NCI-H82 (cell line): ENCODE measurements at places on chromosomes 6 and 20.

DNA sequence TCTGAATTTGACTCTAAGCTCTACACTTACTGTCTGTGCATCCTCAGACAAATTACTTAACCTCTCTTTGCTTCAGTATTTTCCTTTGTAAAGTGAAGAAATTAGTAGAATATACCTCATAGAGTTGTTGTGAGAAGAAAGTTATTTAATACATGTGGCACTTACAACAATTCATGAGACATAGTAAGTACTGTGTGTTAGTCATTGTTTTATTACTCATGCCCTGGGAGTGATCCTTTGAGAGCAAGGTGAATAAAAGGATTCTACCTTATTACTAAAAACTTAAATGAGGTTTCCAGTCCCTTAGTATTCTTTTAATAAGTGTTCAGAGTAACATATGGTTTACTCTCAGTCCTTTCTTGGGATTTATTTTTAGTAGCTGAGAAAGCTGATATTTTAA, 233.6 kb upstream of the MAP3K7 start:
- DNase-seq, result no peak

- DNase-seq, result no peak
These were observed 61.8 kb upstream of the NEDD9 start for GRCh38 chr6:11294228-11294627.

GRCh38 chr6:38149531-38149930, 330.0 kb downstream of the ZFAND3 start:
- DNase-seq, result peak; percentile 93

DNA sequence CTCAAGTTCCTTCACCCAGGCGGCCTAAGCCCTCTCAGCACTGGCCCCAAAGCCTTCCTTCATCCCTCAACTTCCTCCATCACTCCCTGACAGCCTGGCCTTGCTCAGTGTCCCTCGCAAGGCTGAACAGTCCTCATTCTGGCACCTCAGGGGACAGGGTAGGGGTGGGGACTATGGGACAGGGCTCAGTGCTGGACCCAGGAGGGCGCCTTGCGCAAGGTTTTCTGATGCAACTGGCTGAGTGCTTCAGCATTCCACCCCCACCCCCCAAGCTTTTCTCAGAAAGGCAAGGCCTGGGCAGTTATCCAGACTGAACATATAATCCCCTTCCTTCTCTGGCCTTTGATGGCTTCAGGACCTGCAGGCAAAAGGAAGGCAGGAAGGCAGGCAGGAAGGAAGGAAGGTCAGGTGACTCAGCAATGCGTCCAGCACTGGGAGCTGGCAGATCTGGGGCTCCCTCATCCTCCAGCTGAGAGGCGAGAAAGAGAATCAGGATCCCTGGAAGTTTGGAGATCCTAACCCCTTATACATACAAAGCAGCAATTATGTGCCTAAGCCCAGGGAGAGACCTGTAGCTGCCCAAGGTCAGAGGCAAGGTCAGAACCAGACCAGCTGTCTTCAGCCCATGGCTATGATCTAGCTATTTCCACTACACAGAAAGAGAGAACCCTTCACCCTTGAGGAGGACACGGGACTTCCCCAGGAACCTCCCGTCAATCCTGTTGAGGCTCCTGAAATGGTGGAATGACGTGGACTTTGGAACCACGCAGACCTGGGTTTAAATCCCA, 8.6 kb upstream of the TRIB3 start:
- peak; percentile 56 for DNase-seq

GRCh38 chr20:35002426-35003210, 47.0 kb downstream of the MYH7B start:
- no peak for DNase-seq

- DNase-seq, result no peak
These were observed 618.6 kb downstream of the CBLN4 start for GRCh38 chr20:55386686-55387085.

DNA sequence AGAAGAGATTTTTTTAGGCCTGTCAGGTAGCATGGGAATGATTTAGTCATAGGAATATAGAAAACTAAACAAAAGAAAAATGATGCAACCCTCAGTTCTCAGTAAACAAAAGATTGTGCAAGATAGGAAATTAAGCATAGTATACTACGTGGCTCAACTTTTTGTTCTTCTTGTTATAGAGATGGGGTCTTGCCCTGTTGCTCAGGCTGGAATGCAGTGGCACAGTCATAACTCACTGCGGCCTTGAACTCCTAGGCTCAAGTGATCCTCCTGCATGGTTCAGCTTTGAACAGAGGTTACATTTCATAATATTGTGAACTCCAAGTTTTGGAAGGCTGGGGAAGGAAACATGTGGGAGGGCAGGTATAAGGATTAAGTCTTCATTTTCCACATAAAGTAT, 28.5 kb downstream of the SLX4IP start:
- DNase-seq, result no peak

DNA sequence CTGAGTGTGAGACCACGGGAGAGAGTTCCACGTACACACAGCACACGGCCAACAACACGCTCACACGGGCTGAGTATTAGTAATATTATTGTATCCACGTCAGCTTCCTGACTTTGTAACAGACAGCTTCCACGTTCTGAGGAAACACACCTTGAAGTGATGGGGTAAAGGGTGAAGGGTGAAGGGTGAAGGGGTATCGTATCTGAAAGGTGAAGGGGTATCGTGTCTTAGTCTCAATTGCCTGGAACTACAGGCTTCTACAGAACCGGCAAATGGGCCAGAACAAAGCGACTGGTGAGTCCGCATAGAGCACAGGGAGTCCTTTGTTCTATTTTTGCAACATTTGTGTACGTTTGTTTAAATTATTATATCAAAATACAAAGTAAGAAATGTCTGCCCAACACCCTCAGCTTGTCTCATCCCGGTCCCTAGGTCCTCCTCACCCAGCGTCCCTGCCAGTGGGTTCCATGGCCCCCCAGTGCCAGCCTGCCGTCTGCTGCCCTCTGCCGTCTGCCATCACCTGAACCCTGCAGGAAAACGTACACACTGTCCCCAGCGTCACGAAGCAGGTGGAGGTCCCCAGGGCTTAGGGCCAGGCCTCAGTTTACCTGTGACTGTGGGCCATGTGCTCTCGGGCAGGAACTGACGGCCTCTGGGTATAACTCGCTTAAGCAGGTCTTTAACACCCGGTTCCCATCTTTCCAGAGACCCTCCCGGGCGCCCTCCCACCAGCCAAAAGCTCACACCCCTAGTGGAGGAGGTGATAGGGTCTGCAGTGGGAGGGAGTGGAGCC, 4.4 kb upstream of the HELZ2 start:
- DNase-seq, result no peak

DNA sequence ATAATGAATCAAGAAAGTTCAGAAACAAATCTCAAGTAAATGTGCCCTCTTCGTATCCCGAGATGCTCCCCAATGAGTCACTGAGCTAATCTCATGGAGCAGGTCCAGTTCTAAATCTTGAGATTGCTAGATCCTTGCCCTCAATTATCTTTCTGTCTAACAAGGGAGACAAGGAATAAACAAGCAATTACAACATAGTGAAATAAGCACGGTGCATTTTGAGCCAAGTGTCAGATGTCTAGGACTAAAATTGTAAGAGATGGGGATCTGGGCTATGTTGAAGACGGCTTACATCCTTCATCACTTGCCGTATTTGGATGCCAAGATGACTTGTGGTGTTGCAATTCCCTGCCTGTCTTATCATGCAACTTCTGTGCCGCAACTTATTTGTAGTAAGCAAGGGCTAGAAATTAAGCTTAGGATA, 56.5 kb upstream of the ADGRF1 start:
- DNase-seq, result no peak

GRCh38 chr6:15375638-15376290, 129.9 kb downstream of the JARID2 start:
- no peak for DNase-seq

DNA sequence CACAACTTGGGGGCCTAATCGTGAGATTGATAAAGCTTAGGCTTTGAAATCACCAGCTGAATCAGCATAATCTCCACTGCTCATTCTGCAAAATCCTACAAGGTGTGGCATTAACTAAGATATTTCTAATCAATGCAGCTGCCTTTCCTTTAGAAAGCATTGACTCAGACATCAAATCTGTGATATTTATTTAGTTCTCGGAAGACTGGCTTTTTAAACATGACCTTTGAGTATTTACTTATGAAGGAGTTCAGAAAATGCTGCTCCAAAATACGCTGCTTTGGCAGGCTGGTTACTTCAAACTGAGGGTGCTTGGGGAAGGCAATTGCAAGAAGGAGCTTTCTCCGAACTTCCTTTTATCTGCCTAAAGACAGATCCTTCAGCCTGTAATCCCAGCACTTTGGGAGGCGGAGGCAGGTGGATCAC, 23.7 kb upstream of the FUCA2 start:
- DNase-seq, result peak; percentile 11

GRCh38 chr6:3693831-3694230, 57.7 kb downstream of the PXDC1 start:
- DNase-seq, result no peak

DNA sequence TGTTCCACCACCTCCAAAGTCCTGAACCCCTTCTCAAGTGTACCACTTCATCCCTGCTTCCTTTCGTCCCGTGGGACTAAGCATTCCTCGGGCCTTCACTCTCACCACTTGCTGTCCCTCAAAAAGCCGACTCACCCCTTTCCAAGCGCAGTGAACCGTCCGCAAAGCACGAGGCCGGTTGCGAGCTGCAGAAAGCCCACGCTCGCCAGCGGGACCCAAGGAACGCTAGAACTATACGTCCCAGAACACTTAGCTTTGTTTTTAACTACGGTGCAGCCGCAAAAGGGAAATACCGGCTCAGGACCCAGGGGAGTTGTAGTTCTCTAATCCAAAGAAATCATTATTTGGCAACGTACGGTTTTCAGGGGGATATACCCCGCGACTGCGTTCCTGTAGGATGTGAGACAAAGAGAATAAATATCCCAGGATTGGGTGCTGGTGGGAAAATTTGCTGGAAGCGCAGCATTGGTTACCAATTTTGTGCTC, 416 bp upstream of the POLR1H start:
- peak; percentile 61 for DNase-seq

DNA sequence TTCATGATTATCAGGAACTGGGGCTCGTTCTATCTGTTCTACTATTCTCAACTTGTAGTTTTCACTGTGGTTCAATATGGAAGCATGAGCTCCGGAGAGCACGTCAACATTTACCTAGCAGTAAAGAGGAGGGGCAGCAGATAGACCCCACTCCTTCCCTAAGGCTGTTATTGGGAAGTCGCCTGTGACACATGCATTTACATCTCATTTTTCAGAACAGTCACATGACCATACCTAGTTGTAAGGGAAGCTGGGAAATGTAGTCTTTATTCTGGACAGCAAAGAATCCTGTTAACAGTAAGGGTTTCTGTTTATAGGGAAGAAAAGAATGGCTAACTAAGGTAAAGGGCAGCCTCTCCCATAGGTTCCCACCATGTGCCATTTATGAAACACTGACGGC, 158.3 kb downstream of the ZFP64 start:
- DNase-seq, result no peak

- no peak for DNase-seq
These were observed 37.4 kb downstream of the MDGA1 start for GRCh38 chr6:37660317-37660716.

DNA sequence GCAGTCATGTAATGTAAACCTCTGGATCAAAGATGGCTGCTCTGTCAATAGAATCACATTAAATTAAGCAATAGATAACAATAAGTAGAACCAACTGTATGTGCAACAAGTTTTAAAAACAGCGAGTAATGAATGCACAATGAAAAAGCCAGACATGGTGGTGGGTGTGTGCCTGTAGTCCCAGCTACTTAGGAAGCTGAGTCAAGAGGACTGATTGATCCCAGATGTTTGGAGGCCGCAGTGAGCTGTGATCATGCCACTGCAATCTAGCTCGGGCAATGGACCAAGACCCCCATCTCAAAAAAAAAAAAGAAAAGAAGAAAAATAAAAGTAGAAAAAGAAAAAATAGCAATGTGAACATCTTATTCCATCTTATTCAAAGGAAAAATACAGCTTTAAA, 558.7 kb upstream of the MMS22L start:
- DNase-seq, result no peak

- DNase-seq, result peak; percentile 53
These were observed at the start of gene TFAP2A for GRCh38 chr6:10414756-10415616. Gene TFAP2A, minus strand, starts transcription at chr6:10415074. Its CDS starts 83 bp downstream, at chr6:10414991.

GRCh38 chr20:35145141-35145564, 2.0 kb downstream of the EDEM2 start:
- peak; percentile 86 for DNase-seq

GRCh38 chr20:53718142-53719021, 124.7 kb upstream of the ZNF217 start:
- peak; percentile 97 for DNase-seq

GRCh38 chr20:4592316-4593148, 129.2 kb upstream of the PRND start:
- peak; percentile 61 for DNase-seq

DNA sequence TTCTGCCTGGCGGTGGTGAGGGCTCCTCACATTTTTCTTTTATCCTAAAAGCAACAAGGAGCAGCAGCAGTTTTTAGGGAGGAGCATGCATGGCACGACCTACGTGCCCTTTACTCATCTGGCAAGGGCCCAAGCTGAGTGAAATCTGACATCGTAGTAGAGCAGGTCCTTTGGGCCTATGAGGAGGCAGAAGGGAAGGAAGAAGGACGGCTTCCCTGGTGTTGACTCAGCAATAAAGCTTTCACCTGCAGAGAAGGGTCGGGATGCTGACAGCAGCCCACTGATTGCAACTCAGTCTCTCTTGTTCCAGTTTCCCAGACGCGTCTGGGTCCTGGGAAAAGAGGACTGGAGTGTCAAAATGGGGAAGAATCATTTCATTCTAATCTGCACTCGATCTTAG, 409.1 kb upstream of the AGPAT4 start:
- DNase-seq, result no peak

- DNase-seq, result no peak
These were observed 69.5 kb downstream of the ZFAND3 start for GRCh38 chr6:37889051-37889450.

DNA sequence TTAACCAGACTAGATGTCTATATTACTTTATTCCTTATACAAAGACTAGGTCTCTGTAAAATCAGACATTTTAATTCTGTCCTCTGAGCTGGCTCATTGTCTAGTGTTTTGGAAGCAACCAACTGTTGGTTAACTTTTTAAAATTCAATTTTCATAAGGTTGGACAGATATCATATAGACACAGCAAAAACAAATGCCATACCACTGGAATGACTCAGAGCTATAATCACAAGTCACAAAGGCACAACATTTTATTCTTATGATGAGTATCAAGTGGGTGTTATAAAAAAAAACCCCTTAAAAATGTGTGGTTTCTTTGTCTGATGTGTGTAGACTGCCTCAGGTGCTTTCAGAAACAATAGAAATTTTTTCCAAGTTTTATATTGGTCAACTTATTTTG, 296.2 kb upstream of the MARCKS start:
- no peak for DNase-seq

DNA sequence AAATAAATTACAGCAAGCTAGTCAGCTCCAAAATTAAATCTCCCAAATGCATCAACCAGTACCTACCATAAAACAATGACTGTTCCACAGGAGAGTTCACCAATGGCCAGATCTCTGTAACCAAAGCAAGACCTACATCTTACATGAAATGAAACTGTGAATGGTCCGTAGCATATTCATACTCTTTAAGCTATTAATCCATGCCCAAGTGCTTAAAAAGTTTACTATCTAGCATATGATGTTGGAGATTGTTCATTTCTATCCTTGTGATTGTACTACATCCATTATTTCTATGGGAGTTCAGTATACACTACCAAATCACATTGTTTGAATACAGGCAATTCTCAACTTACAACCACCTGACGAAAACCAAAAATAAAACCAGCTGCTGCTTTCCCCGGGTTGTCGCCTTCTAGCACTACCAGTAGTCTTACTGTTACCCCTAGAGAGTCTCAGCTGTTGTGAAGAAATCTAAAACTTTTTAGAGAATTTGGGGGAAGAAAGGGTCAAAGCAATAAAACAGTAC, 38.0 kb downstream of the HIVEP2 start:
- no peak for DNase-seq
